ENCODE measurements at places on chromosomes 12 and 14. TPM values are rescaled to one million over a fixed set of nuclear protein-coding genes. Genes with fewer than 3 reads are reported as not detected.

DNA sequence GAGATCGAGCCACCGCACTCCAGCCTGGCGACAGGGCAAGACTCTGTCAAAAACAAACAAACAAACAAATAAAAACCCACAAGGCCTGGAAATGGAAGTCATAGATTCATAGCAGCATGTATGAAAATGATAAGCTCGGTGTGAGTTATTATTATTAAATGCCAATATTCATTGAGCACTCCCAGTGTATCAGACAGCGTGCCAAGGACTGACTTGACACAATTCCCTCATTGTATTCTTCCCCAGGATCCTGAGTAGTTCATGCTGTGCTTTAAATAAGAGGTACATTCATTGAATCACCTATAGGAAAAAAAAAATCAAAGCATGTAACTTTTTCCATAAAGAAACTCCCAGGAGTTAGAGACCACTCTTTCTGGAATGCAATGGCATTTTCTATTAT, 12.6 kb upstream of the RFLNA start:
- no peaks in the 10 kb centered on the region for H3K4me1 ChIP-seq
- H3K27ac ChIP-seq = no peak overlapping the region
- DNase-seq = no peak
- no peaks in the 10 kb centered on the region for H3K36me3 ChIP-seq
- H3K27me3 ChIP-seq = no peaks in the 10 kb centered on the region

DNA sequence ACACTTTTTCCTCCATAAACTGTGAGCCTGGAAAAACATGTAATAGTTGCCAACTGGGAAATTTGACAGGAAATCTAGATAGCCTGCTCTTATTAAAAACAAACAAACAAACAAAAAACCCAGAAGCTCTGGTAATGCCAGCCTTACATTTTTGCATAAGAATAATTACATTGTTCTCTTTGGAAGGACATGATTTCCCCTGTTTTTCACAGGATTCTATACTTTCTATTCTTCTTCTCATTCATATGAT, 137.9 kb downstream of the AEBP2 start:
- no peak overlapping the region for H3K4me3 ChIP-seq
- H3K4me1 ChIP-seq = no peaks in the 10 kb centered on the region
- H3K36me3 ChIP-seq = no peaks in the 10 kb centered on the region
- no peaks in the 10 kb centered on the region for H3K27me3 ChIP-seq
- DNase-seq = no peak

DNA sequence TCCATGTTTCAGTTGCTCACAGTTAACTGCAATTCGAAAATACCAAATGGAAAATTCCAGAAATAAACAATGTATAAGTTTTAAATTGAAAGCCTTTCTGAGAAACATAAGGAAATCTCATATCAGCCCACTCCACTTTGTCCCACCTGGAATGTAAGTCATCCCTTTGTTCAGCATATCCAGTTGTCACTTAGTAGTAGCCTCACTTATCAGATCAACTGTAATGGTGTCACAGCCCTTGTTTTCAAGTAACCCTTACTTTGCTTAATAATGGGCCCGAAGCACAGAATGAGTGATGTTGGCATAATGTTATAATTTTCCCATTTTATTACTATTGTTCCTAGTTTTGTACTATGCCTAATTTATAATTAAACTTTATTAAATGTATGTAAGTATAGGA, 646.8 kb downstream of the C12orf50 start:
- no peak overlapping the region for H3K4me3 ChIP-seq
- H3K27ac ChIP-seq = no peak overlapping the region
- no peaks in the 10 kb centered on the region for H3K4me1 ChIP-seq
- no peaks in the 10 kb centered on the region for H3K36me3 ChIP-seq
- H3K27me3 ChIP-seq = no peaks in the 10 kb centered on the region
- no peak for DNase-seq

GRCh38 chr14:22008766-22009165, 335.1 kb upstream of the OR4E1 start:
- no peak for DNase-seq
- no peaks in the 10 kb centered on the region for H3K36me3 ChIP-seq
- no peak overlapping the region for H3K4me3 ChIP-seq

The RDH11 gene
- 49.1 TPM for total RNA-seq

- DNase-seq = no peak
- no peaks in the 10 kb centered on the region for H3K36me3 ChIP-seq
- H3K4me1 ChIP-seq = no peaks in the 10 kb centered on the region
- H3K4me3 ChIP-seq = no peak overlapping the region
- no peaks in the 10 kb centered on the region for H3K27me3 ChIP-seq
Observed at GRCh38 chr14:105272623-105273022, 24.3 kb downstream of the BTBD6 start.

The FOXA1 gene
- not detected for total RNA-seq

- no peak for DNase-seq
- H3K4me3 ChIP-seq = no peak overlapping the region
- no peak overlapping the region for H3K27ac ChIP-seq
Observed at GRCh38 chr14:70045844-70046535, 142.8 kb downstream of the SLC8A3 start.

The GLT1D1 gene
- total RNA-seq = 0.26 TPM

DNA sequence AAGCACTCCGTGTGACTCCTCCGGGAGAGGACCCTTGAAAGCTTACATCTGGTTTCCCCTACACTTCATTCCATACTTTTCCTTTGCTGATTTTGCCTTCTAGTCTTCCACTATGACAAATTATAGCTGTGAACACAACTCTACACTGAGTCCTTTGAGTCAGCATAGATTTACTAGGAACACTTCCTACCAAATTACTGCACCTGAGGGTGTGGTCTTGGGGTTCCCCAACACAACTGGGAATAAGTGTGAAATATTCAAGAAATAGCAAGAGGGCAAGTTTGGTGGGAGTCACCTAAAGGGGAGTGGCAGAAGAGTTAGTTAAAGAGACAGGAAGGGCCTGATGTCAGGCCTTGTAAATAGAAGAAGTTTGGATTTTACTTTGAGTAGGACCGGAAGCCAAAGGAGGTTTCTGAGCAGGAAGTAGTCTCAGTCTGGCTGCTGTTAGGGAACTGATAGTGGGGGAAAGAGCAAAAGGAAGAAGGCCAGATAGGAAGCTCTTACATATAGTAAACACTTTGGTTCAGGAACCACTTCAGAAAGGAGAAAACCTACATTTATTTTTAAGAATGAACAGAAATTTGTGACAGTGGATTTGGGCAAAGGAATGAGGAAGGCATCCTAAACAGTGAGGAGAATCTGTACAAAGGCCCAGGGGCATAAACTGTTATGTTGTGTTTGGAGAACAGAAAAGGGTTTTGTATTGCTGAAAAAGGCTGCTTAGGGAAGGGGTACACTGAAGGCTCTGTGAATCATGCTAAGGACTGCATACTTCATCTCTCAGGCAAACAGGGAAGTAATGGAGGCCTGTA, 14.2 kb downstream of the SEL1L start:
- H3K27me3 ChIP-seq = no peaks in the 10 kb centered on the region
- no peak for DNase-seq
- H3K4me1 ChIP-seq = peaks cover 5% of the 10 kb centered on the region

DNA sequence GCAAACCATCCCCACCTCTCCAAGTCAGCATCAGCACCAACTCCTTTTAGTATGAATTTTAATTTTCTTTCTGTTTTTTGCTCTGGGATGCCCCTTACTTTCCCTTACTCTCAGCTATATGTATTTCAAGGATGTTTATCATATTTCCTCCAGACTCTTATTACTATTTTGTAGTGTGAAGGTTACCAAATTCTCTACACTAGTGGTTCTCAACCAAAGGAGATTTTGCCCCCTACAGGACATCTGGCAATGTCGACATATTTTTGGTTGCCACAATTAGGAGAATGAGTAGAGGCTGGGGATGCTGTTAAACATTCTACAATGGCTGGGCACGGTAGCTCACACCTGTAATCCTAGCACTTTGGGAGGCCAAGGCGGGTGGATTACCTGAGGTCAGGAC, 29.1 kb upstream of the SOS2 start:
- H3K27ac ChIP-seq = no peak overlapping the region
- H3K4me3 ChIP-seq = no peak overlapping the region
- no peaks in the 10 kb centered on the region for H3K27me3 ChIP-seq
- H3K36me3 ChIP-seq = no peaks in the 10 kb centered on the region
- no peak for DNase-seq

GRCh38 chr12:101666052-101666728, 31.2 kb upstream of the CHPT1 start:
- H3K36me3 ChIP-seq = no peaks in the 10 kb centered on the region
- no peaks in the 10 kb centered on the region for H3K4me1 ChIP-seq
- H3K4me3 ChIP-seq = no peak overlapping the region

DNA sequence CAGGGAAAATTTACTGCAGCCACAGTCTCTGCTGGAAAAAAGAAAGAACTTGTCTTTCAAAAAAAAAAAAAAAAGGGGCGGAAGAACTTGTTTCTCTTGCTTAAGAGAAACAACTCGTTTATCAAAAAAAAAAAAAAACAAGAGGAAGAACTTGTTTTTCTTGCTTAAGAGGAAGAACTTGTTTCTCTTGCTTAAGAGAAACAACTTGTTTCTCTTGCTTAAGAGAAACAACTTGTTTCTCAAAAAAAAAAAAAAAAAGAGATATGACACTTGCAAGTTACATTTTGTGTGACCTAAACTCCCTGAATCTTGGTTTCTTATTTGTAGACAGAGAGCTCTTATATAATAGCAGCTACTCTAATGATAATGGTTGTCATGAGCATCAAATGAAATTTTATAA, 44.7 kb upstream of the USP15 start:
- H3K27me3 ChIP-seq = no peaks in the 10 kb centered on the region
- no peaks in the 10 kb centered on the region for H3K4me1 ChIP-seq
- no peak for DNase-seq
- no peak overlapping the region for H3K4me3 ChIP-seq

DNA sequence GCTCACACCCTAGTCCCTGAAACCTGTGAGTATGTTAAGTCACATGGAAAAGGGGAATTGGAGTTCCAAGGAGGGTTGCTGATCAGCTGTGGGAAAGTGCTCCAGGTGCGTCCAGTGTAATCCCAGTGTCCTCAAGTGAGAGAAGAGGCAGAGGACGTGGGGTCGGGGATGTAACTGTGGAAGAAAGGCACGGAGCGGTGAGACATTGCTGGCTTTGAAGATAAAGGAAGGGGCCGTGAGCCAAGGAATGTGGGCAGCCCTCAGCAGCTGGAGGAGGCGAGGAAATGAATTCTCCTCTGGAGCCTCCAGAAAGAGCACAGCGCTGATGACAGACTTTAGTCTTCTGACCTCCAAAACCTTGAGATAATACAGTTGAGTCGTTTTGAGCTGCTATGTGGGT, 191.6 kb upstream of the TMEM132C start:
- no peaks in the 10 kb centered on the region for H3K27me3 ChIP-seq
- H3K4me1 ChIP-seq = no peaks in the 10 kb centered on the region
- no peak for DNase-seq
- H3K4me3 ChIP-seq = no peak overlapping the region

- H3K36me3 ChIP-seq = no peaks in the 10 kb centered on the region
- no peak overlapping the region for H3K27ac ChIP-seq
- no peaks in the 10 kb centered on the region for H3K27me3 ChIP-seq
- no peak for DNase-seq
Observed at GRCh38 chr14:29868000-29868399, 59.6 kb downstream of the PRKD1 start.

The LRP1-AS gene
- total RNA-seq = not detected

The TBC1D30 gene
- total RNA-seq = 6.7 TPM

The KERA gene
- total RNA-seq = not detected

DNA sequence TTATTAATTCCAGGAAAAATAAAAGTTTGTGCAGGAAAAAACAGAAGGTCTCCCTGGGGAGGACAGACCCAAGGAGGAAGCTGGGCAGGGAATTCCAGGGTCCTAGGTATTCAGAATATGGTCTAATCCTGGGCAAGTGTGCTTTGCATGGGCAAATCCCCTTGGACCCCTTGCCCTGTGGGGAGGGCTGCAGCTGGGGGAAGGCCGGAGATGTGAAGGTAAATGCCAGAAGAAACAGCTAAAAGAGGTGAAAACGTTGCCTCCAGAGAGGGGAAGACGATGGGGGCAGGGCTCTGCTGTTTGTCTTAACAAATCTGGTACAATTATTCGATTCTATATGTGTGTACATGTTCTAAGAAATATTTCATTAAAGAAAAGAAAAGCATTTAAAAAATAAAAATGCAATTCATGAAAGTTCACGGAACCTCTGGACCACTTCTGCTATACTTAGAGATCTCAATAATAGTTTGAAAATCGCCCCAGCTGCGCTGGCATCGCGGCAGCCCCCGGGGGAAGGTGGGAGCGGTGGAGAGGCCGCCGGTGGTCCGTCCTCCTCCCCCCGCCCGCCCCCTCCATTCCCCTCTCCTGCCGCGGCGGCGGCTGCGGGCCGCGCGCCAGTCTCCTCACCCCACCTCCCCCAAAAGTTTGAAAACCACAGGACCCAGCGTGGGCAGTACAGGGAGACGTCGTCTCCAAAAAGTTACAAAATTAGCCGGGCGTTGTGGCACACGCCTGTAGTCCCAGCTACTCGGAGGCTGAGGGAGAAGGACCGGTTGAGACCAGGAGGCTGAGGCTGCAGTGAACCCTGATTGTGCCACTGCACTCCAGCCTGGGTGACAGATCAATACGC, 1.5 kb upstream of the PRPF40B start:
- peak overlapping the region; percentile 56 for H3K4me3 ChIP-seq
- H3K27me3 ChIP-seq = no peaks in the 10 kb centered on the region
- H3K36me3 ChIP-seq = no peaks in the 10 kb centered on the region
- DNase-seq = no peak
- H3K27ac ChIP-seq = peak overlapping the region; percentile 92

GRCh38 chr12:3458041-3458440, 33.0 kb upstream of the PRMT8 start:
- H3K4me1 ChIP-seq = no peaks in the 10 kb centered on the region
- no peaks in the 10 kb centered on the region for H3K27me3 ChIP-seq
- no peaks in the 10 kb centered on the region for H3K36me3 ChIP-seq
- no peak overlapping the region for H3K4me3 ChIP-seq
- H3K27ac ChIP-seq = no peak overlapping the region

DNA sequence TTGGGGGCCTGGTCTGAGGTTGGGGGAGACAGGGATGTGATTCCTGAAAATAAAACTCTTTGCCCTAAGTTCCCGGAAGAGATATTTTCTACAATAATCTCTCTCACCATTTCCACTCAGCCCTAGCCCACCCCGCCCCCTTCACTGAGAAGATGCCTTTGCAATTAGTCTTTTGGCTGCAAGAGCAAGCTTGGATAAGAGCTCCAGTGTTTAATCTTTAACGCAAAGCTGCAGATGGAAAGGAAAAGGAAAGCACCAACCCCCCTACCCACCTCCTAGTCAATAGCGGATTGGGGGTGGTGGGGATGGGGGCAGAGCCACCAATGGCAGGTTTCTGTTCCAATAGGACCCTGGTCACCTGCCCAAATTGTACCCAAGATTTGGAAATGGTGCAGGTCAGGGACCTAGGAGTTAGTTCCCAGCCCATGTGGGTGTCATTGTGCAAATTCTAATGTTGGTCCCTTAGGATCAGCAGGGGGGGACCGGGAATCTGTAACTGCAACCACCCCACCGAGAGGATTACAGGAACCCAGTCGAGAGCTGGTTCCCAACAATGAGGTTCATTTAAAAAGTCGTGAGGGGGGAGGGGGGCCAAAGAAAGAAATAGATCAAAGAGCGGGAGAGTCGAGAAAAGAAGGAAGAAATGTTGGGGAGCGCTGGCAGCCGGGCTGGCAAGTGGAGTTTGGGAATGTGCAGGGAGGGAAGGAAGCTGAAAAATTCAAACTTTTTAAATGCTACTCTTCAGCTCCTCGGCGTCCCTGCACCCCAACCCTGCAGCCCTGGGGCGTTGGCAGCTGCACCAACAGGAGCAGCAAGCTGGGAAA, 1.6 kb downstream of the ZFP36L1 start:
- H3K27ac ChIP-seq = peak overlapping the region; percentile 96
- H3K27me3 ChIP-seq = no peaks in the 10 kb centered on the region
- peak overlapping the region; percentile 96 for H3K4me3 ChIP-seq
- H3K36me3 ChIP-seq = no peaks in the 10 kb centered on the region
- H3K4me1 ChIP-seq = no peaks in the 10 kb centered on the region
- DNase-seq = no peak

The SERPINA3 gene
- total RNA-seq = 31.6 TPM

GRCh38 chr14:98937021-98937420, 335.0 kb downstream of the BCL11B start:
- H3K4me1 ChIP-seq = no peaks in the 10 kb centered on the region
- H3K27ac ChIP-seq = no peak overlapping the region
- H3K36me3 ChIP-seq = no peaks in the 10 kb centered on the region
- no peaks in the 10 kb centered on the region for H3K27me3 ChIP-seq
